ENCODE measurements at places on chromosomes 16 and 17.

GRCh38 chr17:2025220-2025621 is at the start of gene RTN4RL1:
Gene RTN4RL1 (minus strand): TSS chr17:2025334. CDS start chr17:2024865, 469 bp downstream.
- DNase-seq, result peak; percentile 65

DNA sequence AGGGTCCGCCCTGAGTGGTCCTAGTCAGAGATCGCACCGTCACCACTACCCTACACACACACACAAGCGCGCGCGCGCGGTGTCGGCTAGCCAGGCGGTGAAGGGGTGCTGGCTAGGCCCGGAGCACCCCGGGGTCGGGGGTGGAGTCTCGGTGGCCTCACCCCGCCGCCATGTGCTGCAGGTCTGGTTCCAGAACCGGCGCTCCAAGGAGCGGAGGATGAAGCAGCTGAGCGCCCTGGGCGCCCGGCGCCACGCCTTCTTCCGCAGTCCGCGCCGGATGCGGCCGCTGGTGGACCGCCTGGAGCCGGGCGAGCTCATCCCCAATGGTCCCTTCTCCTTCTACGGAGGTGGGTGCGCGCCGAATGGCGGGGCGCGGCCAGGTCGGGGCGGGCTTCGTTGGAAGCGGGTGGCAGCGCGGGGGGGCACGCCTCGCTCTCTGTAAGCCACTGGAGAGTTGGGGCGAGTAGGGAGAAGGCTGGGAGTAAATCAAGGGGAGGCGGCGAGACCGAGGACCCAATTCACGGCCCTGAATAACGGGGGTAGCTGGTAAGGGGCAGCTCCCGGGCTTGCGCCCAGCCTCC is 4.8 kb downstream of the LHX1 start:
- DNase-seq, result no peak

DNA sequence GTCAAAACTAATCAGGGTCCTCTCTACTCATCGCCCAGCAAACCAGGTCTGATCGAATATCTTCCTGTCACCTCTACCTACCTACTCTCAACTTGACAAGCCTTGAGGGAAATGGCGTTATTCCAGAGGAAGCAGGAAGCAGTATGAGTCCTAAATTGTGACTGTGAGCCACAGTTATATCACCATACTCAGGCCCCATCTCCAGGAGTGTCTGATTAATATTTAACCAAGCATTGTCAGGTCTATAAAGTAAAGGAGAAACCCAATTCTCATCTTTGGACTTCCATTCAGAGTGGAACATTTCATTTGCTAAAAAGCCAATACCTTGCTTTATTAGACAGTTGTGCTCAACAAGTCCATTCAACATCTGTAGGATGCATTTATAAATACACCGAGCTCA is 17.8 kb upstream of the CLEC3A start:
- DNase-seq, result no peak

DNA sequence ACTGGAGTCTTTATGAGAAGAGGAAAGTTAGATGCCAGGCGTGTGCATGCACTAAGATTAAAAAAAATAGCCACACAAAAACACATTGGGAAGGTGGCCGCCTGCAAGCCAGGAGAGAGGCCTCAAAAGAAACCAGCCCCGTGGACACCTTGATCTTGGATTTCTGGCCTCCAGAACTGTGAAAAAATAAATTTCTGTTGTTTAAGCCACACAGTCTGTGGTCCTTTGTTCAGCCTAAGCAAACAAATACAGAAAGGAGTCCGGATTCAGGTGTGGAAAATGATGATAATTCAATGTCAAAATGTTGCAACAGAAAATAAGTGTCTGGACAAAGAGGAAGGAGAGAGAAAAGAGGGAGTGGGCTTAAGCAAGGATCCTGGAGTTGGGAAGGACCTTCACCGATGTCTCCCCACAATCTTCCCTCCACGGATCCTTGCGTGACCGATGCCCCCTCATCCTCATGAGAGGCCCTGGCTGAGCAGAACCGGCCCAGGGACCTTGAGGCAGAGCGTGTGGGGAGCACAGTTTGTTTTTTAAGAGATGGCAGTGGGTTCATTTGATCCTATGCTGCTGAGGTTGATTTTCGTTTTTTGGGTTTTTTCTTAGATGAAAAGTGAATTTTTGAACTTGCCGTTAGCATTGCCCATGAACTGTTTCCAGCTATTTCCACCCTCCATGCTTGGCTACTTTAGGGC is 133.2 kb downstream of the IRX3 start:
- DNase-seq, result no peak

- DNase-seq, result peak; percentile 41
Measured at GRCh38 chr17:43366891-43367736, 31.7 kb upstream of the ARL4D start.

GRCh38 chr16:21619765-21620425 is 20.5 kb downstream of the METTL9 start:
- DNase-seq, result no peak

DNA sequence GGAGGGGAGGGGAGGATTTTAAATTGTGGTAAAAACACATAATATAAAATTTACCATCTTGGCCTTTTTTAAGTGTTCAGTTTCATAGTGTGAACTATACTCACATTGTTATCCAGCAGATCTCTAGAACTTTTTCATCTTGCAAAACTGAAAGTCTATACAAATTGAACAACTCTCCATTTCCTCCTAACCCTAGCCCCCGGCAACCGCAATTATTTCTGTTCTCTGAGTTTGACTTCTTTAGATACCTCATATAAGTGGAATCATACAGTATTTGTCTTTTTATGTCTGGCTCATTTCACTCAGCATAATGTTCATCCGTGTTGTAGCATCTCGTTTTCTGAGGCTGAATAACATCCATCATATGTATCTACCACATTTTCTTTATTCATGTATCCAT is 30.0 kb upstream of the MRTFB start:
- DNase-seq, result no peak

- no peak for DNase-seq
Measured at GRCh38 chr17:75572713-75573539, 14.7 kb upstream of the MYO15B start.

- no peak for DNase-seq
Measured at GRCh38 chr17:29046473-29046839, 3.5 kb downstream of the PIPOX start.

GRCh38 chr17:8991514-8992285 is 26.2 kb upstream of the PIK3R5 start:
- DNase-seq, result peak; percentile 9

- DNase-seq, result no peak
Measured at GRCh38 chr17:47882247-47882646, 13.8 kb upstream of the SP2 start.

DNA sequence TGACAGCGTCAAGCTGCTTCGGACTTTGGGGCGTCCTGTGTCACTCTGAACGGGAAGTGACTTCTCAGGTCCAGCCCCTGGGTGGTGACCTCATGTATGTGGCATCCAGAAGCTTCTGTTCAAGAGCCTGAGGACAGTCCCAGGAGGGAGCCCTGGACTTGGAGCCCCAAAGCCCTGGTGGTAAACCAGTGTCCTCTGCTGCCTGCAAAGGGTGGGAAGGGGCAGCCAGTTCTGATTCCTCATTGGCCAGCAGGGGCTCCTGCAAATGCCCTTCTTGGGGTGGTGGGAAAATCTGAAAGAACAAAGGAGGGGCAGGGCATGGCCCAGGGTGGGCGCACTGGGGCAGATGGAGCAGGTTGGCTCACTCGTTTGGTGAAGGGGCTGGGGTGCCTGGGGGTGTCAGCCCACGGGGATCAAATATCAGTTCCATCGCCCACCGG is 1.6 kb downstream of the OSGIN1 start:
- no peak for DNase-seq

DNA sequence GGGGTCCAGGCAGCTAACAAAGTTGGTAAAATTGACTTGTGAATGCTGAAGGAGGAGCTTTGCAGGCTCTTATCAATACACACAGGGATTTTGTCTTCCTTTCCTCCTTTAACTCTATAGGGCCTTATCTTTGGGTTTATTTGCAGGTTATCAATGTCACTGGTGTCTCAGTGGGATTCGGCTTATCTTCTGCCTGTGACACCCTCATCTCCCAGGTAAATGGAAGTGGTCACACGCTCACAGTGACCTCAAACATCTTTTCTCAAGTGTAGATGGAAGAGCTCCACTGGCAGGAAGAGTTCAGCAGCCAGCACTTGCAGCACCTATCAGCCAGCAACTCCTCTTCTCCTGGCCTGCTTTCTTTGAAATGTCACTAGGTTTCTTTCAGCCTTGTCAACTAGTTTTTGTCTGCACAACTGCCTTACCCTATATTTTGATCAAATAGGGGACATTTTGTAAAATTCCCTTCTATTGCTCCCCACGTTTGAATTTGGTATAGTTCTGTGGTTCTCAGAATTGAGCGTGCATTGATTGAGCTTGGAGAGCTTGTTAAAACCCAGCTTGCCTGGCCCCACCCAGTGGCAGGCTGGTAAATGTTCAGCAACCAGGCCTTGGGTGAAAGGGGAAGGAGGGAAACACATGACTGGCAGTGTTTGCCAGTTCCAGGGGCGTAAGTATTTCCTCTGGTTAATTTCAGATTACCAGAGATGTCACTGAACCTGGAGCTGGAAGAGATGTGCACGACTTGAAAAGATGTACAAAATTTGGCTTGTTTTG is 12.8 kb downstream of the SLC47A1 start:
- no peak for DNase-seq
